ENCODE measurements at places on chromosomes 6 and 20. TPM values are rescaled to one million over a fixed set of nuclear protein-coding genes. Genes with fewer than 3 reads are reported as not detected.

The SOX12 gene
- 7.5 TPM for total RNA-seq

The SGK2 gene
- not detected for total RNA-seq

The RGS17 gene
- 0.25 TPM for total RNA-seq

The TRIM31 gene
- total RNA-seq, result not detected

The OPRL1 gene
- 1.1 TPM for total RNA-seq

The SDHAF4 gene
- 10.9 TPM for total RNA-seq

The C20orf141 gene
- total RNA-seq, result not detected

The SLC4A11 gene
- 0.63 TPM for total RNA-seq

The ULBP1 gene
- 6.1 TPM for total RNA-seq

The SCRT2 gene
- total RNA-seq, result not detected

The TNNC2 gene
- not detected for total RNA-seq

The LRRN4 gene
- not detected for total RNA-seq

The IRF4 gene
- total RNA-seq, result not detected

The CTAGE9 gene
- total RNA-seq, result not detected

The MYL9 gene
- total RNA-seq, result 172 TPM

The ZNF322 gene
- 16.6 TPM for total RNA-seq

The UNC5CL gene
- total RNA-seq, result not detected

The PCNA gene
- total RNA-seq, result 116 TPM

The OR2J3 gene
- total RNA-seq, result not detected

The EXOC2 gene
- total RNA-seq, result 23.0 TPM

The FOXP4 gene
- 5.4 TPM for total RNA-seq

The NOTCH4 gene
- 0.65 TPM for total RNA-seq

The VIP gene
- 0.32 TPM for total RNA-seq

The NTSR1 gene
- total RNA-seq, result not detected

The SLC12A5 gene
- total RNA-seq, result not detected

The TDRD6 gene
- total RNA-seq, result not detected

The ENPP4 gene
- total RNA-seq, result 0.63 TPM

The EPPIN gene
- total RNA-seq, result not detected

The EPHA7 gene
- total RNA-seq, result not detected

The GINS1 gene
- total RNA-seq, result 2.9 TPM

The EFCAB8 gene
- not detected for total RNA-seq

The GSTA3 gene
- not detected for total RNA-seq

The BEND3 gene
- total RNA-seq, result 1.8 TPM

The CALHM6 gene
- not detected for total RNA-seq

The MOG gene
- not detected for total RNA-seq

The SDC4 gene
- 410 TPM for total RNA-seq

The LIN28B gene
- not detected for total RNA-seq

The GPR6 gene
- not detected for total RNA-seq

The GRM1 gene
- total RNA-seq, result not detected

The ESR1 gene
- not detected for total RNA-seq

The C6orf132 gene
- 5.2 TPM for total RNA-seq

The HLA-B gene
- 87.9 TPM for total RNA-seq

The CAGE1 gene
- total RNA-seq, result not detected

The FOXA2 gene
- total RNA-seq, result not detected

The HLA-DPA1 gene
- 0.89 TPM for total RNA-seq

The VNN1 gene
- not detected for total RNA-seq

The EDN1 gene
- total RNA-seq, result 1.8 TPM

The SMPD2 gene
- 14.2 TPM for total RNA-seq

The LAMA2 gene
- total RNA-seq, result 31.1 TPM

The MUC21 gene
- not detected for total RNA-seq

Data from GM23248 (cell line).